ENCODE measurements at places on chromosomes 13 and 19.

DNA sequence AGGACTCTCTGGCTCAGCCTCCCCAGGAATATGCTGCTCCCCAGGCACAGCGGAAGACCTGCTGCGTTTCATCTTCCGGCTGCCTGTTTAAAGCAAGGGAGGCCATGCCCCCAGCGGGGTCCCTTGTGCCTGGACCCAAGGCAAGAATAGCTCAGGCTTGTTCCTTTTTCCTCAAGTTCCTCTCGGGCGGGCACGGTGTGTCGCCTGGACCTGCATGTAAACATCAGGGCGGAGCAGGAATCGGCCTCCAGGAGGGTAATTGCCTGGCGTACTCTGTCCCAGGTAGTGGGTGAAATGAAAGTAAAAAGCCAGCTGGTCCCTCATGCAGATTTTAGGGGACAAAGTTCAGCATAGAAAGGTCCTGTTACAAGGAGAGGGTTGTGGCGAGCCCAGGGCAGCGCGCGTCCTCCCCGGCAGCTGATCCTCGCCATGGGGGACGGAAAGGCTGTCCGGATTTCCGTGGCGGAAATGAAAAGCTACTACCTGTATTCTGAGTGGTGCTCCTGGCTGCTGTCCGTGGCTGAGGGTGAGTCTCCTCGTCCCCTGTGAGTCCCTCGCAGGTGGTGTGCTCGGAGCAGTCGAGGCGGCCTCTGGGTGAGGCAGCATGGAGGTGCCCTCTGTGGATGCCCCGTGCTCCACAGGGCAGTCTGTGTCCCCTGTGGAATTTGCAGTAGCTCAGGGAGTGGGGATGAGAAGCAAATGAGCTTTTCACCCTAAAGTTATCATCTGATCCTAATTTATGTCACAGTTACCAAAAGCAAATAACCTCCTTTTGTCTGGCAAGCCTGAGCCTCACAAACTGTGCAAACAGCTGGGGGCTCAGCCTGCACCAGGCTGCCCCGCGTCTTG lies 16.2 kb downstream of the MCF2L start:
- DNase-seq: no peak

GRCh38 chr19:12155324-12155860 lies 1.1 kb downstream of the ZNF625 start:
- DNase-seq: no peak

- no peak for DNase-seq
Measured at GRCh38 chr13:45120967-45121831, 889 bp downstream of the GTF2F2 start.

DNA sequence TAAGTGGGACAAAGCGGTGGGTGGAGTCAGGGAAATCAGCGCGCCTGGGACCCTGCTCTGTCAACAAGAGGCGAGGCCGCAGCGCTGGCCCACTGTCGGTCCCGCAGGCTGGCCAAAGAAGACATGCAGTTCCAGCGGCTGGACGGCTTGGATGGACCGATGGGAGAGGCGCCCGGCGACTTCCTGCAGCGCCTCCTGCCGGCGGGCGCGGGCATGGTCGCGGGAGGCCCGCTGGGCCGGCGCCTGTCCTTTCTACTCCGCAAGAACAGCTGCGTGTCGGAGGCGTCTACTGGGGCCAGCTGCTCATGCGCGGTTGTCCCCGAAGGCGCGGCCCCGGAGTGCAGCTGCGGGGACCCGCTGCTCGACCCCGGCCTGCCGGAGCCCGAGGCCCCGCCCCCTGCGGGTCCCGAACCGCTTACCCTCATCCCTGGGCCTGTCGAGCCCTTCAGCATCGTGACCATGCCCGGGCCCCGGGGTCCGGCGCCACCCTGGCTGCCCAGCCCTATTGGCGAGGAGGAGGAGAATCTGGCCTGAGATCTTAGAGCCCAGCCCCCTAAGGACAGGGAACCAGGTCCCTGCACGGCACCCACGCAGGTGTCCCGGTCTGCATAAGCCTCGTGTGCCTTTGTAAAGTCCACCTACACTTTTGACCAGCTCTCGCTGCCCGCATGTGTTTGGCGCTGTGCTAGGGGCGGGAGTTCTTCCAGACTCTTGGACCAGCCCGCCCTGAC lies 6.1 kb downstream of the BEST2 start:
- DNase-seq: no peak

- no peak for DNase-seq
Measured at GRCh38 chr19:51194527-51195315, 30.2 kb upstream of the CD33 start.

GRCh38 chr13:43804461-43805070 lies 17.8 kb upstream of the ENOX1 start:
- DNase-seq: no peak

GRCh38 chr13:46983881-46984280 lies 87.0 kb upstream of the HTR2A start:
- DNase-seq: no peak

DNA sequence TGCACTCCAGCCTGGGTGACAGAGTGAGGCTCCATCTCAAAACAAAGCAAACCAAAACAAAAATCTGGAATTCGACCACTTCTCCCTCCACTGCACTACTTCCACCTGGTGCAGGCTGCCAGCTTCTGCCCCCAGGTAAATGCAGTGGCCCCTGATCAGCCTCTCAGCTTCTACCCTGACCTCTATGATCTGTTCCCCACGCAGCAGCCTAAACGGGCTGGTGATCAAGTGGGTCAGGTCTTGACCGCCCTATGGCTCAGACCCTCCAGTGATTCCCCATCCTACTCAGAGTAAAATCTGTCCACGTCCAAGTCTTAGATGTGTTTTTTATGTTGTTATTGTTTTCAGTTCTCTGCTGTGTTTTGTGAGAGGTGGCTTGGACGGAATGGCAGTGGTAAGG lies 163.9 kb downstream of the KCTD15 start:
- no peak for DNase-seq

GRCh38 chr13:50676602-50677001 lies 166.9 kb downstream of the DLEU7 start:
- no peak for DNase-seq

DNA sequence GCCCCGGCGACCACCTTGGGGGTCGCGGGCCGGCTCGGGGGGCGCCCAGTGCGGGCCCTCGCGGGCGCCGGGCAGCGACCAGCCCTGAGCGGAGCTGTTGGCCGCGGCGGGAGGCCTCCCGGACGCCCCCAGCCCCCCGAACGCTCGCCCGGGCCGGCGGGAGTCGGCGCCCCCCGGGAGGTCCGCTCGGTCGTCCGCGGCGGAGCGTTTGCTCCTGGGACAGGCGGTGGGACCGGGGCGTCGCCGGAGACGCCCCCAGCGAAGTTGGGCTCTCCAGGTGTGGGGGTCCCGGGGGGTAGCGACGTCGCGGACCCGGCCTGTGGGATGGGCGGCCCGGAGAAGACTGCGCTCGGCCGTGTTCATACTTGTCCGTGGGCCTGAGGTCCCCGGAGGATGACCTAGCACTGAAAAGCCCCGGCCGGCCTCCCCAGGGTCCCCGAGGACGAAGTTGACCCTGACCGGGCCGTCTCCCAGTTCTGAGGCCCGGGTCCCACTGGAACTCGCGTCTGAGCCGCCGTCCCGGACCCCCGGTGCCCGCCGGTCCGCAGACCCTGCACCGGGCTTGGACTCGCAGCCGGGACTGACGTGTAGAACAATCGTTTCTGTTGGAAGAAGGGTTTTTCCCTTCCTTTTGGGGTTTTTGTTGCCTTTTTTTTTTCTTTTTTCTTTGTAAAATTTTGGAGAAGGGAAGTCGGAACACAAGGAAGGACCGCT lies 729 bp downstream of the STK11 start:
- DNase-seq: no peak

- DNase-seq: no peak
Measured at GRCh38 chr19:3282564-3282963, 58.1 kb downstream of the CELF5 start.

GRCh38 chr13:30721936-30722335 lies 13.4 kb upstream of the ALOX5AP start:
- DNase-seq: no peak

- DNase-seq: no peak
Measured at GRCh38 chr13:108227651-108228272, 9.6 kb downstream of the ABHD13 start.

GRCh38 chr19:35157431-35157830 lies 2.9 kb downstream of the FXYD5 start:
- DNase-seq: no peak

- no peak for DNase-seq
Measured at GRCh38 chr19:45899919-45900589, 2.4 kb downstream of the MYPOP start.

DNA sequence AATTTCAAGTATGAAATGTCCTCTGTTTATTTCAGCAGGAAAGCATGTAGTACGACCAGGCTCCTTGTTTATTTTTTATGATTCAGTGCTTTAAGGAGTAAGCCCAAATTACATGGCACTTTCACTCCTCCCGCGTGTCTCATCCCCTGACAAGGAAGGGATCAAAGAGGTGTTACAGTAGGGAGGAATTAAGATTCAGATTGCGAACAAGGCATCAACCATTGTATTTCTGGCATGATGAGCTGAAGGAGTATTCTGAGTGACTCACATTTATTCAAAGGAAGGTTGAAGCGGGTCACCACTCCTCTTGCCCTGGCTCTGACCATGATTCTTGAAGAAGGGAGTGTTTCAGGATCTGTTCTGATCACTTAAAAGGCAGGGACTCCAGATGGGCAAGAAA lies 46.1 kb upstream of the CNMD start:
- no peak for DNase-seq

- DNase-seq: no peak
Measured at GRCh38 chr13:99985886-99986527, 4.4 kb downstream of the ZIC2 start.

DNA sequence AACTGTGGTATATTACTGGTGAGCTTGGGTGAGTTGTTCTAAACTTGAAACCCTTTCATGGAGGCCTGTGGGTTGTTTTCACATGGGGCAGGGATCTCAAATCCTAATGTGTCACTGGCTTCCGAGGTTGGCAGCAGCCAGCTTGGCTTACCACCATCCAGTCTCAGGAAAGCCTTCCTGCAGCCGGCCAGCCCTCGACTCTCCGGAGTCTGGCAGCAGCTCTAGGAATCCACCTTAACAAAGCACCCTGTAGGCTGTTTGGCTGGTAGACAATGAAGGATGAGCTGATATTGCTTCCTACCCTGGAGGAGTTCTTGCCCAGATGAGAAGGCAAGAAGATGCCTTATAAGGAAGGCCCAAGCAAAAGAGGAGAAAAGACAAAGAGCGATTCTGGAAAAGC lies 188.3 kb downstream of the KLF12 start:
- DNase-seq: no peak

DNA sequence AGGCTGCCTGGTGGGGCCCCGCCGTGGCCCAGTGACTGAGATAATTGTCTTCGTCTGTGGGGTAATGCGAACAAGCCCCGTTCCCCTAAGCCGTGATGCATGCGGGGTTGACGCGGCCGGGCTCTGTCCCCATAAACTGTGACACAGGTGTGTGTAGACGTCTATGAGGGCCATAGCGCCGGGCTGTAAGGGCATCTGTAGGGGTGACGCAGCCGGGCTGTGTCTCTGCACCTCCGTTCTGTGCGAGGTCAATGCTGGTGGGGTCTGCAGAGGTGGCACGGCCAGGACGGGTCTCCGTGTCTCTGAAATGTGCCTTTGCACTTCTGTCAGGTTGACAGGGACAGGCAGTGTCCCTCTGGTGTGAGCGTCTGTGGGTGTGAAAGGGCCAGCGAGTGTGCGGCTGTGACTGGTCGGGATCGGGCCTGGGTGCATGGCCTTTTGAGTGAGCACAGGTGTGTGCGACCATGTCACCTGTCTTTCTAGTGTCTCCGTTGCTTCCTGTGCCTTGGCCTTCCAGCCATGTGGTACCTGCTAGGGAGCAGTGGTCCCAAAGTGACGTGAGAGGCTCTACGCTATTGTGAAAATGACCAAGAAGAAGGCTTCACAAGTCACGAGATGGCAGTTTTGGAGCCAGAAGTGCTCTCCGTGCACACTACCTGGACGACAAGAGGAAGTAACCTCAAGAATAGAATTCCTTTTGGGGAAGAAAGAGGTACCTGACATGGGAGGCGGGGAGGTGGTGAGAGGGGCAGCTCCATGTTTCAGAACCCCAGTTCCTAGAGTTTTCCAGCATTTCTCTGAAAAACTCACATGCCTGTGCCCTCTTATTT lies 16.4 kb upstream of the ZNF331 start:
- DNase-seq: no peak

DNA sequence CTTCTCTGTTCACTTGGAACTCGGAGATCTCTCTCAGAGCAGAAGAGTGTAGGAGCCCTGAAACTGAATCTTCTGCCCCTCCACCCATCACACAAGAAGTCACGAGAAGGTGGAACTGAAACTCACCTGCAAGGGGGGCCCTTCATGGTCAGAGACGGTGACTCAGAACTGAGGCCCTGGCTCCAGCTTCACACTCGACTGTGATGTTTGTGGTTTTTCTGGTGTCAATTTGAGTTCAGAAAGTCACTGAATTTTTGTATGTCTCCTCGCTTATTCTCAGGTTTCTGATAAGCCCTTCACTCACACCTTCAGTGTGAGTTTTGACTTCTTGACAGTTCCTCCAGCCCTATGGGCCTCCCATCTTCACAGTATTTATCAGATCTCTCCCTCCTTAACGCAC lies 23.1 kb downstream of the SIGLEC5 start:
- DNase-seq: no peak

- no peak for DNase-seq
Measured at GRCh38 chr19:39599116-39599515, 3.2 kb upstream of the LGALS13 start.
